ENCODE measurements at places on chromosomes 1 and 21.

- DNase-seq: no peak
Observed at GRCh38 chr1:2557482-2558400, 1.6 kb downstream of the TNFRSF14 start.

GRCh38 chr1:168887381-168887780, 158.4 kb upstream of the DPT start:
- DNase-seq: no peak

- no peak for DNase-seq
Observed at GRCh38 chr1:41547336-41547735, 62.9 kb upstream of the EDN2 start.

DNA sequence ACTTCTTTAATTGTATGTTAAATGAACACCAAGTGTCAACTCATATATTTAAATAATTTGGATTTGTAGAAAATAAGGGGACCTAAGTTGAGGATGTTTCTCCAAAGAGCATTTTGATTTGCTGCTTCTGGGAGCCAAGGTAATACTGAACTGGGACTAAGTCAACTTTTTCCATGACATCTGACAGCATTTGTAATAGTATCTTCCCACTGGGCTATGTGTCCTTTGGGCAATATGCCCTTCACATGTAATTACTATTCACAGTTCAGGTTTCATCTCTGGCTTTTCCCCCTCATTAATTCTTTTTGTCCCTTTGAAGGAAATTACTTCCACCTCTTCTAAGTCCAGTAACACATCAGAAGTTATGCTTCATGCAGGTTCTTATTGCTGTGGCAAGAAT, 36.7 kb upstream of the HP1BP3 start:
- DNase-seq: no peak

- DNase-seq: no peak
Observed at GRCh38 chr1:227915564-227916553, 31.9 kb downstream of the WNT9A start.

GRCh38 chr1:242828199-242828598, 303.7 kb upstream of the PLD5 start:
- DNase-seq: no peak

DNA sequence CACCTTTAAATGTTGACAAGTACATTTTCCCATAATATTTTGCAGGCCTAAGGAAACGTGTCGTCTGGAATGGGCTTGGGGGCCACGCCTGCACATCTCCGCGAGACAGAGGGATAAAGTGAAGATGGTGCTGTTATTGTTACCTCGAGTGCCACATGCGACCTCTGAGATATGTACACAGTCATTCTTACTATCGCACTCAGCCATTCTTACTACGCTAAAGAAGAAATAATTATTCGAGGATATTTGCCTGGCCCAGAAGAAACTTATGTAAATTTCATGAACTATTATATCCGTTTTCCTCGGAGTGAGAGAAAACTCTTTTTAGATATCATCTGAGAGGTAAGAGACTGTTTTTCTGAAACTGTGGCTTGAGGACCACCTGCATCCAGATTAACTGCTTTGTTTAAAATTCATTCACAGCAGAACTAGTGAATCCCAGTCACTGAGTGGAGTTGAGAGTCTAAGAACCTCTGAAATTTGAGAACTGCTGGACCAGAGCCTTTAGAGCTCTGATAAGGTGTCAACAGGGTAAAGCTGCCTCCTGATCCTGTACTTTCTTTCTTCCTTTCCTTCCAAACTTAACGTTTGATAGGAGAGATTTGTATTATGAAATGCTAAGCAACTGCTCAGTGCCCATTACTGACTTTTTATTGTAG, 811 bp downstream of the EXO1 start:
- no peak for DNase-seq

GRCh38 chr1:226632922-226633351, 84.4 kb downstream of the STUM start:
- no peak for DNase-seq

DNA sequence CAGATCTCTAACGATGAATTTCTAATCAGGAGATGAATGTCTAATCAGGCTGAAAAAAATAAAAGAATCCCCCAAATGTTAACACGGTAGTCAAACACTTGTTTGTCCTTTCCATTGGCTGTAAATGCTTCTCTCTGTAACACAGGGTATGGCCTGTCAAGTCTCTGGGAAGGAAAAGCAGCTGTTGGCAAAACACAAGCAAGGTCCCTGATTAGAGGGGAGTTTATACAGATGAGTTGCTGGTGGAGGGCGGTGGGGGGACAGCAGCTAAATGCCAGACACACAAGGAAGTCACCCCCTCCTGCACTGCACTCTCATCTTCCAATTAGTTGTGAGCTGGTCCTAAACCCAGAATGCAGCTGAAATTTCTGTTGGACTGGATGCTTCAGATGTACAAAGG, 51.0 kb downstream of the PGBD5 start:
- no peak for DNase-seq

- no peak for DNase-seq
Observed at GRCh38 chr1:168825820-168826219, 96.8 kb upstream of the DPT start.

DNA sequence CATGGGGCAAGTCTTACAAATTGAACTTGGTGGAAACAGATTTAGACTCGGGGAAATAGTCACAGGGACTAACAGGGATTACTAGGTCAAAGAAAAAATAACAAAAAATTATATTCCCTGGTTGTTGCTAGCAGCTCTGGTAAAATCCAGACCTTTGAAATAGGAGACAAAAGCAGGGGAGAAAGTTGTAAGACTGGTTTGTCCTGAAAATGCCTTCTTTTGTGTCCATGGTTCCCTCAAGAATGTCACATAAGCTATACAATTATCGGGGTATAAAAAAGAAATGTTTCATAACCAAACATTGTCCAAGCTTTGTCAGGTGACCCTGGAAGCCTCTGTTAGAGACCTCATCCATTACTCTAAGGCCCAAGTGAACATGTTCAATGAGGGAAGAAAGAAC, 33.1 kb downstream of the KIAA0319L start:
- DNase-seq: no peak

DNA sequence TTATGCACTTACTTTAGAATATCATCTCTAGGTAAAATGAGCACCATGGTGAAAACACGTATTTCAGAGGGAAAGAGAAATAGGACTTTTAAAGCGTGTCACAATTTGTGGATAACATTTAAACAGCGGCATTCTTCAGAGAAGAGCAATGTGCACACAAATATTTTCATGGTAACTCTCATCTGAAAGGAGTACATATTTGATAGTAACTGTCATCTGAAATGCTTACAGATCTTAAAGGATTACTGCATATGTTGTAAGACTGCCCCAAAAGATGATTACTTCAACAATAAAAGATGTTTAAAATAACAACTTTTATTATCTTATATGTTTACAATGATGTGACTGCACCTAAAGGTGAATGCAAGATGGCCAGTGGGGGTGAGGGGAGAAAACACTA, 408.8 kb downstream of the PLA2G4A start:
- no peak for DNase-seq

DNA sequence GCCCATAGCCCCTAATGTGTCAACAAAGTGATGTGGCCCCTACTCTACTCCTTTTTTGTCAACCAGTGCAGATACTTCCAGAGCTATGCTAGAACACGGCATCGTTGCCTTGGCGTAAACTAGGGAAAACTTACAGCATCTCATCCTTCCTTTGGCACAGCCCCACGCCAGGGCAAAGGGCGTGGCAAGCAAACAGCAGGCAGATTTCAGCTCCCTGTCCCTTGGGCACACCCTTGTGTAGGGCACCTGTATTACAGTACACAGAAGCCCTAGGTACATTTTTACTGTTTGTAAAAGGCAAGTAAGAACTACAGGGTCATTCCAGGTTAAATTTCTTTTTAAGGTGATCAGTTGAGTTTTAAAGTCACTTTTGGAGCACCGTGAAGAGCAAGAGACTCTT, 29.3 kb downstream of the PRDX6 start:
- DNase-seq: no peak

DNA sequence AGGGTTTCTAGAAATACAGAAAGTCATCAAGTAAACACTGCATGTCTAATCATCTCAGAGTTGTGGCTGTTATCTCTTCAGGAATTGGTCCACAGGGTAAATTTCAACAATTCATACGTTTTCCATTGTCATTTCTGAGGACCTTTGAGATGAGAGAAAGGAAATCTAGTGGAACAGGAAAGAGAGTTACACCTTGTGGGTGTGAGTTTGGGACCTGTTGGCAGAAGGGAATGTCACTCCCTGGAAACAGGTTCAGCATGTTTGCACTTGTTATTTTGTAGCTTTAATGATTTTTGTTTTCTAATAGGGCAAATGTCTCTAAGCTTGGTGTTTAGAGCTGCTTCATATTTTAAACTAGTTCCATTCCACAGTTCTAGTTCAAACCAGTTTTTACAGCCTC, 5.6 kb downstream of the TMEM167B start:
- no peak for DNase-seq

DNA sequence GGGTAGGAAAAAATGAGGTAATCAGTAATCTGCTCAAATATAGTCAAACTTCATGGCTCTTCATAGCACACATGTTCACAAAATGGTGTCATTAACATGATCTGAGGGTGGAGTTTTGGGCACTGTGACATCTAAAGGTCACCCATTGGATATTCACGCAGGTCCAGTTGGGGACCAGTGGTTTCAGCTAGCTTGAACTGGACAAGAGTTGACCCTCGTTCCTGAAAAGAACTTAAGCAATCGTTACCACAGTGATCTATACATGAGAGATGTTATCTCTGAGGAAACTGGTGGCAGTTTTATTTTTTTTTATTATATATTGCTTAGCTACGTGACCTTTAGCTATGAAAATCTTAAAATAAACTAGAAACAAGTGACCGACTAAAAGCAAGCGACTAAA, 3.0 kb upstream of the OR2C3 start:
- DNase-seq: no peak

GRCh38 chr1:170590921-170591705, 59.1 kb downstream of the GORAB start:
- DNase-seq: no peak

DNA sequence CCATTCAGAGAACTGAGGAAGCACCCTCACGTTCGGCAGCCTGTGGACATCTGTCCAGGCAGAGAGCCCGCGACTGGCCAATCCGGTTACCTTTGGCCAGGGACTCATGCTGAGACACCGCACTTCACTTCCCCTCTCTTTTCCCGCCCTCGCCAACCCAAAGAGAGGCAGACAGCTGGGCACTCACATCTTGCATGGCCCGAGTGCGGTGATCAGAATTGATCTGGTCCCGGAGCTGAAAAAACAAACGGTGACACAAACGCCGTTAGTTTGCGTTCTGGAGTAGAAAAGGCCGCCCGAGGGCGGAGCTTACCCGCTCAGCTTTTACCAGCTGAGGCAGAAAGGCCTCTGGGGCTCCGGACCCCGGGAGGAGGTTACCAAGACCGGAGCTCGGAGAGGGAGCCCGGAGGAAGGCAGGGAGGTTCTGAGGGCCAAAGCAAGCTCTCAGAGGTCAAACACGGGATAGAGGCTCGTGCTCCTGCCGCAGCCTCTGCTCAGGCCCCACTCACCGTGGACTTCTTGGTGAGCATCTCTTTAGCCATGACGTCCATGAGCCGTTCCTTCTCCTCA, 376 bp downstream of the SF3A3 start:
- peak; percentile 41 for DNase-seq

- no peak for DNase-seq
Observed at GRCh38 chr21:39444421-39445180, 977 bp downstream of the LCA5L start.

DNA sequence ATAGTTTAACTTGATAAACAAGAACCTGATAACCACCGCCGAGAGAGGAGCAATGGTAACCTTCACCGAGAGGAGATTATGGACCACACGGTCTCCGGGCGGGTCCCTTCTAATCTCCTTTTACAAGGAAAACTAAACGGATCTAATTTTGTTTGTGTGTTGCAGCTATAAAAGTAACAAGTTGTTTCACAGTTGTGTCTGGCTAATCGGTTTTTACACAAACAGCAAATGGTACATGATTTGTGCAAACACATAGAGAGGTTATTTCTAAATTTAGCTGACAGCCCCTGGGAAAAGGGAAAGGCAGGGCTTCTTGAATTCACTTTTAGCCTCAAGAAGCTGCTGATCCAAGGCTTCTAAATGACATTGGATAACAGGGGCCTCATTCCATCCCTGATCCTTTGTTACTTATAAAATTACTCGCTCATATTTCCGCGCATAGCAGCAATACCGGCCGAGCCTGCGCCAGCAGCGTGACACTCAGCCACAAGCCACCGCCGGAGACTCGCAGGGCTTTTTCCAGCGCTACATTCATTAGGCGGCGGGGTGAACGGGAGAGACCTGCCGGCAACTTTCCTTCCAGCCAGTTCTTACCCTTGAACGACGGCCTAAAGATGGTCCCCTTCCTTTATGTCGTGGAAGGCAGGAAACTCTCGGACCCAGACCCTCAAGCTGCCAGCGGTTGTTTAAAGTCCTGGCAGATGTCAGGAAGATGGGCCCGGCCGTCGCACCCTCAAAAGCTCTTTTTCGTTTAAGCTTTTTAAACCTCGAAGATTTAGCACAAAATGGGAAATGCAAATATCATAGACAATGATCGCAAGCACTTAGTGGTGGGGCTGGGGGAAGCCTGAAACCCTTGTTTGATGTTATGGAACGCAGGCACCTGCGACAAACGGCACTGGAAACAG, 4.4 kb downstream of the FOXD3 start:
- DNase-seq: no peak

- DNase-seq: no peak
Observed at GRCh38 chr1:186559601-186560116, 98.7 kb upstream of the PDC start.

- no peak for DNase-seq
Observed at GRCh38 chr1:46345281-46345680, 4.7 kb downstream of the NSUN4 start.

DNA sequence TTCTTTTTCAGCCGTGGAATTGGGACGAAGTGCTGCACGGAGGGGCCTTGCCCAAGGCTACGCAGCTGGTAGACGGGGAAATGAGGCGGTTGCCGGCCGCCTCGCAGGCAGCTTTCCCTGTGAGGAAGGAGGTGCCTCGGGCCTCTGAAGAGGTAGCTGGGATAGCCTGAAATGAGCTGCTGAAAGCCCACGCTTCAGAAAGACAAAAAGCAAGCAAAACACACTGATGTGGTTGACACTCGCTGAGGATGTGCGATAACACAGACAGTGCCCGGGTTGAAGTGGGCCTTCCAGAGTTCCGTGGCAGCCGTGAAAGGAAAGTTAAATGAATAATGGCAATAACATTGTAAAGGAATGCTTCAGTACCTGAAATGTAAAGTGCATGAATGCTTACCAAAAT, 47.2 kb downstream of the S1PR1 start:
- DNase-seq: no peak

GRCh38 chr1:55326496-55327243, 111.5 kb upstream of the USP24 start:
- no peak for DNase-seq

DNA sequence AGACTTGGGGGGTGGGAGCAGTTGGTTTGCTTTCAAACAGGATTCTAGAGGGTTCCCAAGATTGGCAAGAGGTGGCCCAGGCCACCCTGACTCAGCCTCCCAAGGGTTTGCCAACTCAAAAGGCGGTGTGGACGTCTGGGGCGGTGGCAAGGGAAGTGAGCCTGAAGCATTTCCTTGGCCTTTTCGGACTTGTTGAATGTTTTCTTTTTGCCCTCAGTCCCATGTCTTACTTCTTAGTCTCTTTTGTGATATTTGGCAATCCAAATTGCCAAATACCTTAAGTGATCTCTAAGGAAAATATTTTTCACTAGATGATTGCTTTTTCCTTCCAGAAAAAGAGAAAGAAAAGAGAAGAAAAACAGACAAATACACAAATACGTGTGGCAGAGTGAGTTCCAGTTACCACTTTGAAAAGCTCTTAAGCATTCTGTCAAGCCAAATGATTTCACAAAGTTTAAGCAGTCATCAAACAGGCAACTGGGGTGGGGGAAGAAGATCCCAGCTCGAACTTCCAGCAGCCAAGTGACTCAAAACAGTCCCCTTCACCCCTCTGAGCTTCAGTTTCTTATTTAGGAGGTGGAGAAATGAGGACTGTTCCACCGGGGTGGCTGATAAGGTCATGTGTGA, 374.6 kb upstream of the USP24 start:
- no peak for DNase-seq

All from AML-193 (cell line).